ENCODE measurements at places on chromosomes 6 and 20.

DNA sequence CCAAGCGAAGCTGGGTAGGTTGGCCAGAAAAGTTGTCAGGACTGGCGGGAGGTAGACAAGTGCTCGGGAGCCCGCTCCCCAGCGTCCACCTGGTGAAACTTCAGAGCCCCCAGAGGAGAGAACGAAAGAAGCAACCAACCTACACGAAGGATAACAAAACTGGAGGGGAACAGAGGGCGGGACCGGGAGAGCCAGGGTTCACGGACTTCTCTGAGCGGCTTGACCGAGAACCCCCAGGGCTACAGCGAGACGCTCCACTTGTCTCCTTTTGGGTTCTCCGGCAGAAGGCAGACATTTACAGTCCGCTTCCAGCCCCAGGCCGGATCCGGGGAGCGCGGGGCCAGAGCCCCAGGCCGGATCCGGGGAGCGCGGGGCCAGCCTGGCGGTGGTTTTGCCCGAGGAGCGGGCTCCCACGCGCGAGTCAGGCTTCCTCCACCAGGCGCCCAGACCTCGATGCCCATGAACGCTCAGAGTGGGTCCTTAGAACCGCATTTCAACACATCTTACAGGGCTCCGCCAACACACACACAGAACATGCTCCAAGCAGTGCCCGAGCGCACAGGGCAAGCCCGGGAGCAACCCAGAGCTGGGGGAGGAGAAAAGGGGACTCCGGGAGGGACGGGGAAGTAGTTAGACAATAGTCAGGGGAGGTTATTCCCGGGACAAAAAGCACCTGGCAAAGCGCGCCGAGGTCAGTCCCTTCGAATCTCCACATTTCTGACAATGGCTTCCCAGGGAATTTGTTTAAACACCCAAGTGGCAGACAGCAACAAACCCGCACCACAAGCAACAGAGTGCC, 1.1 kb downstream of the PTPRK start:
- peak; percentile 45 for DNase-seq

GRCh38 chr6:3617192-3617631, 134.3 kb downstream of the PXDC1 start:
- DNase-seq = no peak

DNA sequence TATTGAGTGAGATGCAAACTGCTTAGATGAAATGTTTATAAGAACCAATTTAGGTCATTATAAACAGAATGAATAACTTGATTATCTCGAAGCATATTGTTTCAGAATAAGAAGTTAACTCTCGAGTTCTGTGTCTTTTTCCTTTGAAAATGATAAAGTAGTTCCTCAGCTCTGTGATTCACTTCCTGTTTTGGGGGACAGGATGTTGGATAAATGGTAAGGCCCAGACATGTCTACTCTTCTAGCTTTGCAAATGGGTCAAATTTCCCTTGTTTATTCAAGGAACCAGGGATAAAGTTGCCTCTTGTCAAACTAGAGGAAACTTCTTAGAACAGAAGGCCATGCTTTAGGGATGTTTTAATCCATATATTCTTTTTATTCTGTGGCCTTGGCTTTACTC, 246.9 kb downstream of the SOX4 start:
- peak; percentile 78 for DNase-seq

DNA sequence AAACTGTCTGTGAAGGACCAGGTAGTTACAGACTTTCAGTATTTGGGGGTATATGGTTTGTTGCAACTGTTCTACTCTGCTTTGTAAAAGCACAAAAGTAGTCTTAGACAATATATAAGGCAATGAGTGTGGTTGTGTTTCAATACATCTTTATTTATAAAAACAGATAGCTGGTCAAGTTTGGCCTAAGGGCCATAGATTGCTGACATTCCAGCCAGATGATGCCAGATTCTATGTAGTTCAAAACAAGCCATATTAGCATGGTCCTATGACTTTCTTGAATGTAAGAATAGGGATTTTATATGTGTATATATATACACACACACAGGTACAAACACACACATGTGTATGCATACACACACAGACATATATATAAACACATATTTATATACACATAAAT, 201.8 kb downstream of the GRIK2 start:
- DNase-seq = peak; percentile 31

- peak; percentile 47 for DNase-seq
These were observed 4.9 kb downstream of the XPO5 start for GRCh38 chr6:43570876-43571441.

- DNase-seq = peak; percentile 5
These were observed 414.3 kb downstream of the TFAP2A start for GRCh38 chr6:10000551-10000950.

GRCh38 chr20:54194724-54195438, 13.0 kb upstream of the PFDN4 start:
- peak; percentile 3 for DNase-seq

DNA sequence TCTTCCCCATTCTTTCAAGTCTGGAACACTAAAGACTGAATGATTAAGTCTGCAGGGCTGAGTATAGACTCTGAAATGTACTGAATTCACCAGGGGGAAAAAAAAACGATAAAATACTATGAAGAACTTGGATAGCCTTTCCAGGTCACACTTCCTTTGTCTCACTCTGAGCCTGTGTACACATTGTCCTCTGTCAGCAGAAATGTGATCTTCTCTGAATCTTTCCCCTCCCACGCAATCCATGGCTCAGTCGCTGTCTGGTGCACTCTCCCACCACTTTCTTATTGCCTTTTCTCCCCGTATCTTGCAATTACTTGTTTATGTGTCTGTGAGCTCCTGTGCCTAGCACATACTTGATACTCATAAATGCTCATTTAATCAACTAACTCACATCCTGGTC, 212.6 kb upstream of the RSPO3 start:
- DNase-seq = no peak

DNA sequence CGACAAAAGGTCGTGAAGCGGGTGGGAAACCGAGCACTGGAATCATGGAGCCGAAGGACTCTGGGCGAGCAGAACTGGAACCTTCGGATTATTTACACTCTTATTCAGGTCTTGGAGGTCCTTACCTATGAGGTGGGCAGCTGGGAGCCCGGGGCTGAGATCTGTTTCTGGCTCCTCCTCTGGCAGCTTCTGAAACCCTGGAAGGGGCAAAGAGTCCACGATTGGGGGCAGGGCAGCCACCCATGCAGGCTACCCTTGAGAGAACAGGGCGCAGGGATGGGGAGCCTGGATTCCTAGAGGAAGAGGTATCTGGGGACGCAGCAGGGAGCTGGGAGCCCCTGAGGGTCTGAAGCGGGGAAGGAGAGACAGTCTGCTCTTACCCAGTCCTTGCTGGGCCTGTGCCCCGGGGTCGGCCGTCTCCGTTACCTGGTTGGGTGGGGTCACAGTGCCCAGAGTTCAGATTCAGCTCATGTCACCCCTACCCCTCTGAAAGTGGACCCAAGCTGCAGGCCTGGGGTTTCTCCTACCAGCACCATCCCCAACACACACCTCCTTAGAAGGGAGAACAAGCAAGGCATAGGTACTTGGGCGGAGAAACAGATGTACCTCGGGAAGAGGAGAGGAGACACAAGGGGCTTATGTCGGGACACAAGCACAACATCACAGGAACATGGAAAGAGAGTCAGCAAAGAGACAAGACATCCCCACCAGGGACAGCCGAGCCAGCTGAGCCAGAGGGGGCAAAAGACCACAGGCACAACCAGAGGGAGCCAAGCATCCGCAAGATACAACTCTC, 592 bp downstream of the LTB start:
- DNase-seq = no peak

DNA sequence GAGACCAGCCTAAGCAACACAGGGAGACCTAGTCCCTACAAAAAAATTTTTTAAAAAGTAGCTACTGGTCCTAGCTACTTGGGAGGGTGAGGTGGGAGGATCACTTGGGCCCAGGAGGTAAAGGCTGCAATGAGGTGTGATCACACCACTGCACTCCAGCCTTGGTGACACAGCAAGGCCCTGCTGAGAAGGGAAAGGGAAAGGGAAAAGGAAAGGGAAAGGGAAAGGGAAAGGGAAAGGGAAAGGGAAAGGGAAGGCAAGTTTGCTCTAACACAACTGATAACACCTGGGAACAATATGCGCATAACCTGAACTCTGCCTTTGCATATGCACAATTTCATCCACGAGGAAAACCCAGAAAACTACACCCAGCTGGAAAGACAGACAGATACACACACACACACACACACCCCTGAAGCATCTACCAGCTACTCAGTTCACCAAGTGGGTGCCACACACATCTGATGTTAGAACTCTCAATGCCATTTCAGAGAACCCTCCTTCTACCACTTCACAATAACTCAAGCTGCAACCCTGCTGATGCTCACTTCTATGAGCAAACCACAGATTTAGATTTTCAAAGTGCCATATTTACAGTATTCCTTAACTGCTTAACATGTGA, 19.1 kb downstream of the B4GALT5 start:
- DNase-seq = no peak
